ENCODE measurements at places on chromosomes 6 and 20. TPM values are rescaled to one million over a fixed set of nuclear protein-coding genes. Genes with fewer than 3 reads are reported as not detected.

- H3K4me1 ChIP-seq, result peaks cover 31% of the 10 kb centered on the region
- peaks cover 9% of the 10 kb centered on the region for H3K36me3 ChIP-seq
- no peaks in the 10 kb centered on the region for H3K27me3 ChIP-seq
Observed at GRCh38 chr6:109239160-109239559, 143.1 kb downstream of the CD164 start.

GRCh38 chr6:112485827-112486212 lies 138.7 kb downstream of the RFPL4B start:
- no peak for DNase-seq
- H3K27me3 ChIP-seq, result no peaks in the 10 kb centered on the region
- no peak overlapping the region for H3K4me3 ChIP-seq
- H3K36me3 ChIP-seq, result no peaks in the 10 kb centered on the region

DNA sequence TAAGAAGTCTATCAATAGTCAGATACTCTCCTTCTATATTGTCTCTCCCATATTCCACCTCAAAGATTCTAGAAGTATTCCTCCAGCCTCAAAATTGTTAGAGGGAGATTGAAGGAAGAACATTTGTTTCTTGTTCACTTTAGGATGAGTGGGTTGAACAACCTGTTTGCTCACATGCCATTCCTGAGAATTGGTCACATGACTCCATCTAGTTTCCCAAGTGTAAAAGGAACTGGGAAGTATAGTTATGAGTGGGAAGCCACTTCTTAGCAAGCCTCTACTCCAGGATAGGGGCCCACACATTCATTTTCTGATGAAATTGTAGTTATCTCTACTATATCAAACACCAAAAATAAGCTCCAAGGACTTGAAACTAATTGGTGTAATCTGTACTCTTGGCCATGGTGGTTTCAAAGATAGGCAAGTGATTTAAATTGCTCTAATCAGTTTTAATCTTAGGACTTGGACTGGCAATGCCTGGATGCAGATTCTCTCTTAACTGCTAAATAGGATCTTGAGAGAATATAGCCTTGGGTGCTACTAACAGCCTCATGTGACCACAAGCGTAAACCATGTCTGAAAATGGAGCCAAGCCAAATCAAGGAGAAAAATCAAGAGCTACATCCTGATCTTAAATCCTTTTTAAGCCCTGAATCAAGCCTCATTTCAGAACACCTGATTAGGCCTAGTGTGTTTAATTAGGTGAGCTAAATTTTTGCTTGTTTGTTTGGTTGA lies 758.7 kb upstream of the MAN1A1 start:
- H3K4me1 ChIP-seq, result no peaks in the 10 kb centered on the region
- no peaks in the 10 kb centered on the region for H3K36me3 ChIP-seq
- no peaks in the 10 kb centered on the region for H3K27me3 ChIP-seq
- no peak overlapping the region for H3K27ac ChIP-seq
- DNase-seq, result no peak
- no peak overlapping the region for H3K4me3 ChIP-seq

GRCh38 chr20:56587307-56588041 lies 41.6 kb upstream of the TFAP2C start:
- DNase-seq, result no peak
- peaks cover 4% of the 10 kb centered on the region for H3K27me3 ChIP-seq
- no peak overlapping the region for H3K4me3 ChIP-seq
- no peak overlapping the region for H3K27ac ChIP-seq
- no peaks in the 10 kb centered on the region for H3K36me3 ChIP-seq
- H3K4me1 ChIP-seq, result no peaks in the 10 kb centered on the region

DNA sequence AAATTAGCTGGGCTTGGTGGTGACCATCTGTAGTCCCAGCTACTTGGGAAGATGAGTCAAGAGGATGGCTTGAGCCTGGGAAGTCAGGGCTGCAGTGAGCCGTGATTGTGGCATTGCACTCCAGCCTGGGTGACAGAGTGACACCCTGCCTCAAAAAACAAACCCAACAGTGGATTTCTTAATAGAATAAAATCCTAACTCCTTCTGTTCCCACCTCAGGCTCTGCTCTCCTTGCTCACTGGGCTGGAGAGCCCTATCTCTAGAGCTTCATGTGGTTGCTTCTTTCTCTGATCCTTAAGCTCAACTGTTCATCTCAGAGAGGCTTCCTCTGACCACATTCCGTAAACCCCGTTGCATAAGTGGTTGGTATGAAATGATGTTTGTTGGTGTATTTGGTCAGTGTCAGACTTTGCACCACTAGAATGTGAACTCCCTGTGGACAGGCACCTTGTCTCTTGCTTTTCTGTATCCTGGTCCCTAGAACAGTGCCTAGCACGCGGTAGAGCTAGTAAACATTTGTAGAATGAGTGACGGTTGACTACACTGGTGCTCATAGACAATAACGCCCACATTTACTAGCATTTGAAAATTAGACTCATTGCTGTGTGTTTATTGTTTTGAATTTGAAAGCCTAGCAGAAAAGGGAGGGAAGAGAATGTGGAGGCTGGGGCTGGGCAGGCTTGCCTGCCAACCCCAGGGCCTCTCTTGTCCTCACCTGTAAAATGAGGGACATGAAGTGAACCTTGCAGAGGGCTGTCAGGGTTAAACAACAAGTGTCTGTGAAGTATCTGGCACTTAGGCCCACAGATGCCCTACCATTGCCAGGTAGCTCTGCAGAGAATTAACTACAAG lies 4.2 kb downstream of the MAPRE1 start:
- no peaks in the 10 kb centered on the region for H3K27me3 ChIP-seq
- H3K36me3 ChIP-seq, result peaks cover 40% of the 10 kb centered on the region
- H3K27ac ChIP-seq, result peak overlapping the region; percentile 12
- no peak for DNase-seq
- peaks cover 52% of the 10 kb centered on the region for H3K4me1 ChIP-seq

DNA sequence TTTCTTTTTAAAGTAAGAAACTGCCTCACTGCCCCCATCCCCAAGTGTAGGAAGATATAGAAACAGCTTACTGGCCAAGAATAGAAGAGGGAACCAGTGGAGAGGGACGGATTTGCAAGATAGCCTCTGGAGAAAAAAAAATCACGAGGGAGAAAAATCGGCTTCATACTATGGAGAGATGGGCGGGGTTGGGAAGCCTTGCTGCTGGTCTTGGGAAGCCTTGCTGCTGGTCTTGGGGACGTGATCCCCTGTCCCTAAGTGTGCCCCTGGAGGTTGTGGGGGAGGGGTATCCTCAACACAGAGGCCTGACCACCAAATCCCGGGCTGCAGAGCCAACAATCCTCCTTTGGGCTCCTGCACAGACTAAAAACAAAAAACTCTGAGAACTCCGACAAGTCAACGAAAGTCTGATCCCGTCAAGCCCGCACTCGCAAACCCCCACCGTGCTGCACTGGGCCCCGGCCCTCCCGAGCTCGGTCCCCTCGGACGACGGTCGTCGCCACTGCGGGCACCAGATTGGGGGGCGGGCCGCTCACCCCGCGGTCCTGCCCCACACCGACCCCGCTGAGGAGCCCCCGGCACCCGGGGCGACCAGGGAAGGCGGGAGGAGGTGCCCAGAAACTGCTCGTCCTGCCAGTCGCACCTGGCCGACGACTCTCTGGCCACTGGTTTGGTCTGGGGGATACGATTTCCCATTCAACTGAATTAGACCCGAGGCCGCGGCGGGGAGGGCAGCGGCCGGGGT lies 750 bp downstream of the MAP7 start:
- no peak for DNase-seq
- no peaks in the 10 kb centered on the region for H3K36me3 ChIP-seq
- peak overlapping the region; percentile 56 for H3K4me3 ChIP-seq
- peaks cover 67% of the 10 kb centered on the region for H3K27me3 ChIP-seq
- H3K4me1 ChIP-seq, result peaks cover 11% of the 10 kb centered on the region
- no peak overlapping the region for H3K27ac ChIP-seq

- no peak overlapping the region for H3K4me3 ChIP-seq
- H3K27ac ChIP-seq, result no peak overlapping the region
- DNase-seq, result no peak
- H3K4me1 ChIP-seq, result no peaks in the 10 kb centered on the region
- no peaks in the 10 kb centered on the region for H3K27me3 ChIP-seq
Observed at GRCh38 chr6:165245287-165245686, 64.1 kb downstream of the C6orf118 start.

- no peak overlapping the region for H3K27ac ChIP-seq
- H3K4me1 ChIP-seq, result no peaks in the 10 kb centered on the region
- DNase-seq, result no peak
Observed at GRCh38 chr6:169489563-169490245, 212.1 kb downstream of the WDR27 start.

- no peaks in the 10 kb centered on the region for H3K27me3 ChIP-seq
- no peaks in the 10 kb centered on the region for H3K36me3 ChIP-seq
- no peak for DNase-seq
- no peak overlapping the region for H3K27ac ChIP-seq
- H3K4me3 ChIP-seq, result no peak overlapping the region
Observed at GRCh38 chr6:13369591-13369990, 41.3 kb upstream of the TBC1D7 start.

DNA sequence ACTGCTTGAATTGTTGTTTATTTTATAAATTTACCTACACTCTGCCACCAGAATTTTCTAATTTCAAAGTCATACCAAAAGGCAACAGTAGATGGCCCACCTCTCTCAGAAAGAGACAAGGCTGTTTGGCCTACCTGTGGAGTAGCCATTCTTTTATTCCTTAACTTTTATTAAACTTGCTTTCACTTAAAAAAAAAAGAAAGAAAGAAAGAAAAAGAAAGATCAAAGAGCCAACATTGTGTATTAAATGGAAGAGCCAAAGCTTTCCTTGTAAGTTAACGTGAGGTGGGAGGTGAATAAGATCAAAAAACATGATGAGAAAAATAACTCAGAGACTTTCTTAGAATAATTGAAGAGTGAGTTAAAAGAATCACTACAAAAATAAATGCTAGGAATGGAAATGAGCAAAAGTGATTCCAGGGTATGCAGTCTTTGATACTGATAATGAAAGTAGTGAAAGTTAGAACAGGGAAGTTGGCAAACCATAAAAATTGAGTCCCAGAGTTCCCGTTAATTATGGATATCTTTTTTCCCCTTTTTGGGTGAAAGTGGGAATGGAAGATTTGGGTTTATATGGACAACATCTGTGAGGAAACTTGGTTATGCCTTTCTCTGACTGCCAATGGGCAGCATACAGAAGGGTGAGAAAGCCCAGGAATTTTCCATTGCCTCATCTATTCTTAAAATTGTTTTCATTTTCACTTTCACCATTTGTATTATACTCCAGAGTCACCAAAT lies 35.9 kb upstream of the MYB start:
- peak overlapping the region; percentile 87 for H3K27ac ChIP-seq
- H3K36me3 ChIP-seq, result no peaks in the 10 kb centered on the region
- H3K4me1 ChIP-seq, result peaks cover 69% of the 10 kb centered on the region
- peak overlapping the region; percentile 51 for H3K4me3 ChIP-seq
- H3K27me3 ChIP-seq, result no peaks in the 10 kb centered on the region

- DNase-seq, result no peak
- H3K4me3 ChIP-seq, result peak overlapping the region; percentile 93
- H3K27ac ChIP-seq, result peak overlapping the region; percentile 100
- H3K36me3 ChIP-seq, result peaks cover 15% of the 10 kb centered on the region
- H3K27me3 ChIP-seq, result no peaks in the 10 kb centered on the region
Observed at GRCh38 chr6:100881707-100882040, 545 bp upstream of the ASCC3 start.

DNA sequence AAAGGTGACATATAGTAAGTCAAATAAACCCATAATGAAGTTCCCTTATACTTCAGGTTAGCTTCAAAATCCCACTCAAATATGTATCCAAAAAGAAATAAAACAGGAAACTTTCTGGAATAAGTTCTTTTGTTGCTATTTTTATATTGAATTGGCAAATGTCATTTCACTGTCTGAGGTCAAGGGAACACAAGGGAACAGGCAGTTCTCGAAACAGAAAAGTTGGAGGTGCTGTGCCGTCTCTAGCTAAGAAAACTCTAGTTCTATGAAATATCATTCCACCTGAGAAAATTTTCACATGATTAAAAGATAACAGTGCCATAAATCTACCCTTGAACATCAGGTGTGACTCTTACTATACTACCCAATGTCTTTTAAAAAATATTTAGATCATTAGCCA lies 358.5 kb downstream of the PRKN start:
- DNase-seq, result no peak
- no peaks in the 10 kb centered on the region for H3K27me3 ChIP-seq
- no peak overlapping the region for H3K4me3 ChIP-seq
- H3K4me1 ChIP-seq, result no peaks in the 10 kb centered on the region
- H3K36me3 ChIP-seq, result no peaks in the 10 kb centered on the region

DNA sequence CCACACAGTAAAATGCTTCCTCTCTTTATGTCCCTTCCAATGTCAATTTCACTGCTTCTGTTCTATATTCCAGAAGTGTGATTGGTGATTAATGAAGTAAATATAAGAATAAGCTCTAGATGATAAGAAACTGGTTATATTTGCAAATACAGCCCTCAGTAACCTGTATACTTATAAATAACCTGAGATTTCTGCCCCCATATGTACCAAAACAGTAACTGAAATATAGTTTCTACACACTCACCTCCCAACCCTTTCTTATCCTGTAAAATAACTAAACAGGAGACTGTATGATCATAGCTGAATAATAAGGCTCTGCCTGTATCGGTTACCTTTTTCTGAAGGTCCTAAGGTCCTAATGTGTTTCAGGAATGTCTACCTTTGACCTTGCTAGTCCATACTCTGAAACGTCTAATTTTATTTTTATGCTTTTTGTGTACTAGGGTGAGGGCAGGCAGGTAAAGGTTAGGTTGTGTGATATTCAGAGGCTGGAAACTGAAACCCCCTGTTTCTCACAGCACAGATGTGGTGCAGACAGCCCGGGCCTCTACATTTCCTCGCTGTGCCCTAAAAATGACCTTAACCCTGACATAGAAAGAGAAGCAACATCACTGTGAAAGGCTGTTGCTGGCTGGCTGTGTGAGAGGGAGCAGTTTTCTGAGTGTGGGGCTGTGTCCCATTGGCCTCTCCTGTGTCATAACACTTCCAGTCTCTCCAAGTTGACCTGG lies 378.8 kb downstream of the CENPW start:
- DNase-seq, result no peak
- H3K27me3 ChIP-seq, result no peaks in the 10 kb centered on the region
- no peaks in the 10 kb centered on the region for H3K36me3 ChIP-seq
- no peaks in the 10 kb centered on the region for H3K4me1 ChIP-seq

GRCh38 chr6:46903175-46903574 lies 18.6 kb downstream of the ADGRF5 start:
- H3K27me3 ChIP-seq, result peaks cover 3% of the 10 kb centered on the region
- H3K4me3 ChIP-seq, result no peak overlapping the region
- no peaks in the 10 kb centered on the region for H3K4me1 ChIP-seq

SOBP gene
- total RNA-seq, result 0.31 TPM

PI16 gene
- total RNA-seq, result 13.5 TPM

OR11A1 gene
- total RNA-seq, result not detected

TCF21 gene
- not detected for total RNA-seq

MTHFD1L gene
- total RNA-seq, result 40.6 TPM

ALDH8A1 gene
- 1.0 TPM for total RNA-seq

NUP153 gene
- total RNA-seq, result 74.0 TPM

TTBK1 gene
- total RNA-seq, result 0.07 TPM

ACTL10 gene
- 2.4 TPM for total RNA-seq

All from activated CD4-positive, alpha-beta T cell treated with anti-CD3 and anti-CD28 coated beads, Interleukin-2, amount 10 ng/mL, durations not matched to agents 7 days and 5 days (primary cell).